ENCODE measurements at places on chromosomes 11 and 22.

DNA sequence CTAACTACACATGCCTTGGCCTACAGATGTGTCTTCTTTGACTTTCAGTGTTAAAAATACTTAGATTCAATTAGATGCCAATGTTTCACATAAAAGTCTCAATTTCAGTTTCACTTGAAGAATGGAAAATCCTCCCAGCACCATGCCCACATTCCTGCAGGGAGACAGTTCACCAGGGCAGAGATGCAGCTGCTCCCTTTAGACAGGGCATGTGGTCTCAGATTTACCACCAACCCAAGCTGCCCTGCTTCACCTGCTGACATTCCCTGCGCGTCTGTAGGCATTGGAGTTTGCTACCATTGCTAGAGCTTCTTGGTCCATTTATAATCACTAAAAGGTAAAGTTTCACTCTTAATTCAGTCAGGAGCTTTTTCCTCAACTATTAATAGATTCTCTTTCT is 113.9 kb downstream of the ARFGAP2 start:
- DNase-seq: no peak

- no peak for DNase-seq
Measured at GRCh38 chr22:27455526-27455925, 346.0 kb downstream of the MN1 start.

GRCh38 chr22:50338042-50338573 is 5.0 kb upstream of the PPP6R2 start:
- DNase-seq: no peak

DNA sequence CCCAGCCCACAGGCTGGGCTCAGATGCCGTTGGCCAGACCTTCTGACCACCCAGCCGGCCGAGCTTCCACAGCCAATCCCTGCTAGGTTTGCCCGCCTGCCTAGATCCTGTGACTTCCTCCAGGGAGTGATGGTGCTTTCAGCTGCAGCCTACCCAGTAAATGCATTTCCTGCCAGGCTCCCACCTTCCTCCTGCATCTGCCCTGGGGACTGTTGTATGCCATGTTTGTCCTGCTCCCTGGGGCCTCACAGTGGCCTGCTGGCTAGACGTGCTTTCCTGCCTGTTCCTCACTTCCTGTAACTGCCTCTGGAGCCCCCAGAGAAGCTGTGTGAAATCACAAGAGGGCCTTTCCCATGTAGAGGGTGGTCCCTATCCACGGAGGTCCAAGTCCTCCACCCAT is 86.2 kb downstream of the GALNT18 start:
- DNase-seq: no peak

- DNase-seq: no peak
Measured at GRCh38 chr11:16841984-16842383, 103.5 kb downstream of the C11orf58 start.

DNA sequence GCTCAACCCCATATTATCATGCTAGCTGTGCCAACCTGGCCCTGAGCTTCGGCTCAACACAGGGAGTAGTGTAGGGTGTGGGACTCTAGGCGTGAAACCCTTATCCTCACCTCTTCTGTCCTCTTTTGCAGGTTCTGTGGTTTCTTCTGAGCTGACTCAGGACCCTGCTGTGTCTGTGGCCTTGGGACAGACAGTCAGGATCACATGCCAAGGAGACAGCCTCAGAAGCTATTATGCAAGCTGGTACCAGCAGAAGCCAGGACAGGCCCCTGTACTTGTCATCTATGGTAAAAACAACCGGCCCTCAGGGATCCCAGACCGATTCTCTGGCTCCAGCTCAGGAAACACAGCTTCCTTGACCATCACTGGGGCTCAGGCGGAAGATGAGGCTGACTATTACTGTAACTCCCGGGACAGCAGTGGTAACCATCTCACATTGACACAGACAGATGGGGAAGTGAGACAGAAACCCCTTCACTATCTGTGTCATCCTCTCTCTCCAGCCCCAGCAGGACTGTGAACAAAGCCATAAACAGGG is 76.4 kb downstream of the GGTLC2 start:
- no peak for DNase-seq

- DNase-seq: no peak
Measured at GRCh38 chr11:105371311-105371710, 231.7 kb upstream of the CARD18 start.
